KBM-7 (cell line): ENCODE measurements at places on chromosomes 1 and 21.

GRCh38 chr1:4062992-4063391 lies 162.9 kb upstream of the C1orf174 start:
- DNase-seq: no peak

- DNase-seq: no peak
Observed at GRCh38 chr1:10117865-10118264, 85.1 kb downstream of the UBE4B start.

DNA sequence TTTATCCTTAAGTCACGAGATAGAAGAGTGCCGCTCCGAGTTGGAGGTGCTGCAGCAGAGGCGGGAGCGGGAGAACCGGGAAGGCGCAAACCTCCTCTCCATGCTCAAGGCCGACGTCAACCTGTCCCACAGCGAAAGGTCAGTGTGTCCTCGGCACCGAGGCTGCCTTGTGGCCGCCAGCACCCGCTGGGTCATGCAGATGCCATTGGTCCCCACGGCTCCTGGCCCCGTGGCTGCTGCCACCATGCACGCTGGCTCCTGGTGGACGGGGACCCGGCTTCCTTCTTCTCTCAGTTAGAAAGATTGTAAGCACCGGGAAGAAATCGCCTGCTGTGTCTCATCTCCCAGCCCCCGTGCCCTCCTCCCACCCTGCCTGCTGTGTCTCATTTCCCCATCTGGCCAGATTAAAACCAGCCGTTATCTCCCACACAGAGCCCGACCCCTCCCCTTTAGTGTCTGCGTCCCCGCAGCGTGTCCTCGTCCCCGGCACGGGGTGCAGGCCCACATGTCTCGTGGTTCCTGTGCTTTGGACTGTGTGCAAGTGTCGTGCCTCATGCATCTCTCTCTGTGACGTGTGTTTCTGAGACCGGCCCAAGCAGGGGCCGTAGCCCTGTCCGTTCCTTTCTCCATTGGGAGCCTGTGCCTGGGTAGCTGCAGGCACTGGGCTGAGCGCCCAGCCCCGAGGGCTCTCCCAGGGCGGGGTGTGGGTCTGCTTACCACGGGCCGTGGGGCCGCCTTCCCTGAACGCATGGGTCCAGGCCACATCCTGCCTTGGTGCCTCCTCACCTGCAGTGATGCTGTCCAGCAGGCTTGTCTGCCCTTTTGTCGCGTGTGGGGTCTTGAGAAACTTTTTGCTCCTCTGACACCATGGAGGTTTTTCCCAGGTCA lies 62.1 kb downstream of the PCNT start:
- DNase-seq: no peak

DNA sequence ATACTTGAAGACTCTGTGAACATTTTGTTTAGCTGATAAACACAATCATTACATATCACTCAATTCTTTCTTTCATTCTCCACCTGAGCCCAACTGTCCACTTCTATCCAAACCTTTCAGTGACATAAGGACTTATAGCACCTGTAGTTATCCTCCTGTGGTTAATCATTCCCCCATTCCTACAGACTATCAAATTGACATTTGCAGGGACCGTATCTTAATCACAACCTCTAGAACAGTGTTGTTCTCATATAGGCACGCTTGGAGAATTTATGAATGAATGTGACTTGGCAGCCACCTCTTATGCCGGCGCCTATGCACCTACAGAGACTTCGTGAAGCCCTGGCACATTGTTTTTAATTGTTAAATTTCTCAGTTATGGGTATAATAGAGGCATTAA lies 83.9 kb upstream of the CXADR start:
- no peak for DNase-seq

DNA sequence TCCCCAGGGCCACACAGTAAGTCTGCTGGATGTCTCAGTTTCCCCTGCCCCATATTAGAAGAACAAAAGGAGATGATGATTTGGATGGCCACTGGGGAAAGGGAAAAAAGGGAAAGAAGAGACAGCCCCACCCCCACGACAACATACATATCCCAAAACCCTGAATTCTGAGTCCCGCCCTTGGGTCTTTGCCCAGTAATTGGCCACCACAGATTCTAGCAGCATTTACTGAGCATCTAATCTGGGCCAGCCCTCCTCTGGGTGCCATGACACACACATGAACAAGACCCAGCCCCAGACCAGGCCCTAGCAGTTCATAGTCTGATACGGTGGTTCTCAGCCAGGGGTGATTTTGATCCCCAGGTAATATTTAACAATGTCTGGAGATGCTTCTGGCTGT lies 5.2 kb upstream of the TTC4 start:
- DNase-seq: no peak

DNA sequence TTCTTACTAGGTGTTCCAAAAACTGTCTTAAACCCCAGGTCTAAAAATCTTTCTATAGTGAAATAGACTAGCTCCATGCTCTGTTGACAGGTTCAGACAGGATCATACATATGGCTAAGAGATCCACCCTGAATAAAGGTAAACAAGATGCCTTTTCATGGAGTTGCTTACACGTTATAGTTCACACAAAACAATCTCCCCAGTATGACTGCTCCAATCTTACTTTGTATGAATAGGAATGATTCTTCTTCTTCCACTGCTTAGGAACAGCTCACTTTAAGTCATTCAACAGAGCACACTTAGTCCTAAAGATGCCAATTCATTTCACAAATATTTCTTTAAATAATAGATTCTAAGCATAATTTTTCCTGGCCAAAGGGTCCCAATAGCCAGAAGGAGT lies 16.0 kb downstream of the ELK4 start:
- DNase-seq: no peak

DNA sequence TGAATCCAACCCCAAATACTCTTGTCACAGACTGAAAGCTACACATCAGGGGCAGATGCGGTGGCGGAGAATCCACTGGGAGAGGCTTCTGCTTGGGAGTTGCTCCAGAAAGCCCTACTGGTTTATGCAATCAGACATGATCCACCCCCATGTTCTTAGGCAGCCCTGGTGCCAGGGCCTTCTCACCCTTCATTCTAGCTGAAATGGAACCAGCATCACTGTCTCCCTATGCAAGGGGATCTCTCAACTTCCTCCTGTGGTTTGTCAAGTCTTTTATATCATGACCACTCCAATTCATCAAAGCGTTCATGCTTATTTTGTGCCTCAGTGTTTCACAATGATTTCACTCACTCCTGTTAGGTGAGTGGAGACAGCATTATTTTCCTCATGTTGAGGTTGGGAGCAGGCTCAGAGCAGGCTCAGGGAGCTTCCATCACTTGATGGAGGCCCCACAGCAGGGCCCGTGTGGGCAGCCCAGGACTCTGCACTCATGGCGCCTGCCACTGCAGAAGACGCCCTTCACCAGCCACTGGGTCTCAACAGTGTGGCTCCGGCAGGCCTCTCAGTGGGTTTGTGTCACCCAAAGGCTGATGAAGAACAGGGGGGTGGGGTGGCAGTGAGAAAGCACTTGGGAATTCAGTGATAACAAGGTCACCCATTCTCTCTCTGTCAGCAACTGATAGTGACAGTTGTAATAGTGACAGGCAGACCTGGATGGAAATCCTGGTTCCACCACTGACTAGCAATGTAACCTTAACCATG lies 67.1 kb downstream of the CD58 start:
- DNase-seq: peak; percentile 28

- peak; percentile 90 for DNase-seq
Observed at GRCh38 chr1:38815903-38816627, 43.5 kb downstream of the RRAGC start.

DNA sequence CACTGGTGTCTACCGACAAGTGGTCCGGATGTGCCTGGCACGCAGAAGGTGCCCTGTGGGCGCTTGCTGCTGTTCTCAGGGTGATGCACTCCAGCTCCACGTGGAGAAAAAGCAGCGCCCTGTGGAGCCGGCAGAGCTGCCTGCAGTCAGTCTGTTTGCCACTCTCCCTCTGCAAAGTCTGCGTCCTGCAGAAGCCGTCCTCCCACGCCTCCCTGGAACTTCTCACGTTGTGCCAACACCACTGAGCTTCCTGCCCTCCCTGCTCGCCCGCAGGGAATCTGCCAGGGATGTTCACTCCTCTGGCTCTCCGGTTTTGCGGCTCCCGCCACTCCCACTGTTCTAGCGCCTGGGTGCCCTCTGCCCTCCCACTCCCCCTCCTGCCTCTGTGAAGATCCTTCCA lies 19.8 kb upstream of the UBXN10 start:
- no peak for DNase-seq

- no peak for DNase-seq
Observed at GRCh38 chr21:46219591-46220239, 8.9 kb downstream of the LSS start.
